ENCODE measurements at places on chromosomes 13 and 19.
A peak's percentile ranks its signal among the peaks of the same experiment; 100 is the strongest.

DNA sequence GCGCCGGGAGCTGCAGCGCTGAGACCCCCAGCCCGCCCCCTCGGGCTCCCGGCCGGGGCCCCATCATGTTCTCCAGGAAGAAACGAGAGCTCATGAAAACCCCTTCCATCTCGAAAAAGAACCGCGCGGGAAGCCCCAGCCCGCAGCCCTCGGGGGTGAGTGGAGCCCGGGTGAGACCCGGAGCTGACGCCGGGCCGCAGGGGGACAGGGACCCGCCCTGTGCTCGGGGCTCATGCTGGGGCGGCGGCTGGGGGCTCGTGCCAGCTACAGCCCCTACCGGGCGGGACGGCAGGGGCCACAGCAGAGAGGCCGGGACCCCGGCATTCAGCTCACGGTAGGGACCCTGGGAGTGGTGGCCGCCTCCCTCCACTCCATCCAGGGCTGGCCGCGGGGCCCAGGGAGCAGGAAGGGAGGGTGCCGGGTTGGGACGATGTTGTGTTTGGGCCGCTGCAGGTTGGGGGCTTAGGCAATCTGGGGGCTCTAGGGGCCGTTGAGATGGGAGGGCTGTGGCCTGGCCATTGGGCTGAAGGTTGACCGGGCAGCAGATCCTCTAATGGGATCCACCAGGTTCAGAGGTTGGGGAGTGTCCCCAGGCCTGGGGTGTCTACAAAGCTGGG, 482 bp downstream of the ARHGAP45 start:
- DNase-seq = no peak

DNA sequence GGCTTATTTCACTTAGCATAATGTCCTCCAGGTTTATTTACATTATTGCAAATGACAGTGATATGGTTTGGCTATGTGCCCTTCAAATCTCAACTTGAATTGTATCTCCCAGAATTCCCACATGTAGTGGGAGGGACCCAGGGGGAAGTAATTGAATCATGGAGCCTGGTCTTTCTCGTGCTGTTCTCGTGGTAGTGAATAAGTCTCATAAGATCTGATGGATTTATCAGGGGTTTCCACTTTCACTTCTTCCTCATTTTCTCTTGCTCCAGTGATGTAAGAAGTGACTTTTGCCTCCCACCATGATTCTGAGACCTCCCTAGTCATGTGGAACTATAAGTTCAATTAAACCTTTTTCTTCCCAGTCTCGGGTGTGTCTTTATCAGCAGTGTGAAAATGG, 109.6 kb downstream of the VWA8 start:
- DNase-seq = no peak

DNA sequence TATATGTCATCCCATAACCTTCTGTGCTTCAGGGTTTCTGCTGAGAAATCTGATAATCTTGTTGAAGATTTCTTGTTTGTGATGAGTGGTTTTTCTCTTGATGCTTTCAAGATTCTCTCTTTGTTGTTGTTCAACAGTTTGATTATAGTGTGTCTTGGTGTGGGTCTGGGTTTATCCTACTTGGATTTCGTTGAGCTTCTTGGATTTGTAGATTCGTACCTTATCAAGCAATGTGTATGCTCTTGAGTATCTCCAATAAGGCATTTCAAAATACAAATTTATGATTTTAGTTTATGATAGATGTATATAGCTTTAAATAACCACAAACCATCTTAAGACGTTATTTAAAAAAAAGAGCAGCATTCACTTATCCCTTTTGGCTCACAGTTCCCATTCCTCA, 57.5 kb downstream of the URI1 start:
- DNase-seq = no peak

DNA sequence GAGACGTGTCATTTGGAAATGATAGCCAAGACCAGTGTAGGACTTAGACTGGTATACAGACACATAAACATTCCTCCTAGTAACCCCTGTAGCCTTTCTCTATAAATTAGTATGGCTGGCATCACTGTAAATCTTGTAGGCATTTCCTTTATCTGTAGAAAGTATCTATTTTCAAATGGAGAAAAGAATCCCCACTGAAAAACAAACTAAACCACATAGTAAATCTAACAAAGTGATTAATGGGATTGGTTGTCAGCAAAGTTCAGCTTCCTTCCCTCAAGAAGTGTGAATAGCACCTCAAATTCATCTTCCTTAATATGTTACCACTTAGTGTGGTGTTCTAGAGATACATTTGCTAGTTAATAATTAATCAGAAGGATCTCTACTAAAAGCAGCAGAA, 119.4 kb upstream of the NBEA start:
- no peak for DNase-seq

DNA sequence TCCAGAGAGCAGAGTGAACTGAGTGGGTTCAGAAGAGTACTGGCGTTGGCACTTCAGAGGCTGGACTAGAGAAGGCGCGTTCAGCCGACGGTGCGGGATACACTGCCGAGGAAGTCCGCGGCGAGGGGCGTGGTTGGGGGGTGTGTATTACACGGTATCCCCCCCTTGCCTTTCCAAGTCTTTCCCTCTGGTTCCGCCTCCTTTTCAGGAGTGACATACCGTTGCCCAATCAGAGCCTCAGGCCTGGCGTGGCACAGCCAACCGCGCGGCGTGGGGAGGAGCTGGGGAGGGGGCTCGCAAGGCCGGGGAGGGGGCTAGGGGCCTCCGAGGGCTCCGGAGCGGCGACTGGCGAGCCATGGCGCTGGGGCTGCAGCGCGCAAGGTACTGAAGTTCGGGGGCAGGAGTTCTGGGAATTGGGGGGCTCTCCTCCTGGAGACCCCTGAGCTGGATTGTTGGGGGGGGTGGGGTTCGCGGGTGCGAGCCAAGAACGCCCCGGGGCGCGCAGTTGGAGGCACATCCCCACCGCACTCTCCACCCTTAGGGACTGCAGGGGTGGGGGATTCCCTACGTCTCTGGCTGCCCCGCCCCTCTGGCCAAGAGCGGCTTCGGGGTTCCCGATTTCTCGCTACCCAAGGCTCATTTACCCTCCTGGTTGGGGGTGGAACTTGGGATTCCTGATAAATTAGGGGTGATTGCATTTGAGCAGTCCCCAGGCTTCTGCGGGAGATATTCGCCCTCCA, at the start of gene HIF3A:
Gene HIF3A, plus strand, starts transcription at position 321 of the 740 bp plus-strand sequence. Its CDS starts 35 bp downstream, at position 356.
- no peak for DNase-seq

- DNase-seq = no peak
These were observed 3.5 kb upstream of the SPACA4 start for GRCh38 chr19:48603001-48603400.

DNA sequence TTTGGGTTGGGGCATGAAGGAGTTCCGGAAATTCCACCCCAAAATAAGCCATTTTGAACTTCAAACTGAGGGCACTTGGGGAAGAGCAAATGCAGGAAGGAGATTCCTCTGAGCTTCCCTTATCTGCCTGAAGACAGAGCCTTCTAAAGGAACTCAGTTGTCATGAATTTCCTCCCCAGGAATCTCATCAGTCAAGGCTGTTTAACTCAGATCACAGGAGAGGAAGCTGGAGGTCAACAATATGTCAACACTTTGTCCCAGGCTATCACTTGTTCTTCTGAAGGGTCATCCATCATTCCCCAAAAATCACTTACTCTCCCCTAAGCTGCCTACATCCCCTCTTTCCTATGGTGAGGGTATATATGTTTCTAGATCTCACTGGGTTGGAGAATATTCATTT, 26.0 kb upstream of the CHST8 start:
- DNase-seq = no peak

DNA sequence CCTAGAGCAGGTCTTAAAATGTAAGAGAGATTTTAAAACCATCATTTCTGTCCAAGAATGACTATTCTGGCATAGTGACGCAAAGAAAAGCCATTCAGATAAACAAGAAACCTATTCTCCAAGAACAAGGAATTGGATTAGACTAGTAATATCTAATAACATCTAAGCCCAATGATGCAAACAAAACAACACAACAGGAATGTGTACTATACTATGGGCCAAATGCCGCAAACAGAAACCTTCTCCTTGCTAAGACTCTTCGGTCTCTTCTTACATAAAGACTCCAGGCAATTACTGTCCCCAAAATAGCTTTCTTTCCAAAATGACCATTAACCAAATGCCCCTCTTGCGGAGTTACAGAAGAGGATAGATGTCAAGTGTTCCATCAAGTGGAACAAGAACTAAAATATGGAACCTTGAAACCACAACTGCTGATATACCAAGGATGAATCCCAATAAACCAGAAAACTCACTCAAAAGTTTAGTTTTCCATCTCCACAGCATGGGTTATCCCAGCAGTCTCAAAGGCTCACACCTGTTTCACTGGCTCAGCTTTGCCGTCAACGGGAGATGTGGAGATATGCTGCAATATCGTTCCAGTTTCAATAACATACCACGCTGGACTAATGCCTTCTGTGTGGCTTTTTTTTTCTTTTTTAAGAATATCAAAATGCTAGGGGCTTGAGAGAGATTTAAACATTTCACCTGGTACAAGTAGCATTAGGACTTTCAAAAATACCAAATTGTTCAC, 76.2 kb downstream of the FOXO1 start:
- DNase-seq = no peak

GRCh38 chr19:34841780-34842179, 68.8 kb upstream of the ZNF599 start:
- DNase-seq = no peak

DNA sequence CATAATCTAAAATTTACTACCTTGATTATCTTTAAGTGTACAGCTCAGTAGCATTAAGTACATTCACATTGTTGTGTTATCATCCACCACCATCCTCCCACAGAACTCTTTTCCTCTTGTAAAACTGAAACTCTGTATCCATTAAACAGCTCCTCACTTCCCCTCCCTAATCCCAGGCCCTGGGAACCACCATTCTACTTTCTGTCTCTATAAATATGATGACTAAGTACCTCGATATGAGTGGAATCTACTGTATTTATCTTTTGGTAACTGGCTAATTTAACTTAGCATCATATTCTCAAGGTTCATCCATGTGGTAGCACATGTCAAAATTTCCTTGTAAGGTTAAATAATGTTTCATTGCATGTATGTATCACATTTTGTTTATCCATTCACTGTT, 49.0 kb upstream of the POMP start:
- DNase-seq = no peak

DNA sequence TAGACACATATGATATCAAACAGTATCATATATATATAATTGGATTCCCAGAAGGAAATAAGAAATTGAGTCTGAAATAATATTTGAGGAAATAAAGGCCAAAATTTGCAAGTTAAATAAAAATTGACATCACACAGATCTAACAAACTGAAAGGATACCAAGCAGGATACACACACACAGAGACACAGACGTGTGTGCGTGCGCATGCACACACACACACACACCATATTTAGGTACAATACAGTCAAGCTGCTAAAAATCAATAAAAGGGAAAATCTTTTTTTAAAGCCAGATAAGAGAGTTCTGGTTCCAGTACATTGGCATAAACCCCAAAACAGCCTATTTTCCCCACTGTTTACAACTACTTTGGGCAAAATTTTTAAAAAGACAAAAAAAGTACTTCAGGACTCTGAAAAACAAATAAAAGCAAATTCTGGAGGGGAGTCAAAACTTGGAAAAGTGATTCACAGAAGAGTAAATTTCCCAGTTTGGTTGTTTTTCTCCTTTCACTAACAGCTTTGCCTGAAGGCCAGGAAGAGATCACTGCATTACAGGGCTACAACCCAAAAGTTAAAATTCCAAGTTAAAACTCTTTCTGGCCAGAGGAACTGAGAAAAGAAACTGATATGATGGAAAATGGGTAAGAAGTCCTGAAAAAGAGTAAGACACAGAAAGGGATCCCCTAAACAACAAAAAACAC, 16.2 kb downstream of the MYCBP2 start:
- DNase-seq = no peak

- peak; percentile 90 for DNase-seq
These were observed 62.9 kb downstream of the NHLRC3 start for GRCh38 chr13:39100996-39101738.

- no peak for DNase-seq
These were observed 209.7 kb downstream of the SPRY2 start for GRCh38 chr13:80131204-80131603.

- no peak for DNase-seq
These were observed 83.2 kb downstream of the RUBCNL start for GRCh38 chr13:46303742-46304385.

DNA sequence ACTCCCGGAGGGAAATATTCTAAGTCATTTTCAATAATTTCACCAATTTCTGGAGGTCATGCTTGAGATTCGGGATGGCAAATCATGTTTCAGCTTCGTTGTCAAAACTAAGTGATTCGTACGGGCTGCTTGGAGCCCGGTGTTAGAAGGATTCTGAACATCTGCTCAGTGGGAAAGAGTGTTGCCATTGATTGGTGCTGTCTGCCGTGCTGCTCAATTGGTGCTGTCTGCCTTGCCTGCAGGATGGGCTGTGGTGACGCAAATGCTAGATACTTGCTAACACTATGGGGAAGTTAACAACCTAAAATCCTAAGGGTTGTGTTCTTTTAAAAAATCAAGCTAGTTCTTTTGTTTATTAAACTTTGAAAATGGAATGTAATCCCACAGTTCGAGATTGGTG, 17.3 kb upstream of the CACNG8 start:
- no peak for DNase-seq

GRCh38 chr13:105165449-105166125, 1369.9 kb downstream of the EFNB2 start:
- DNase-seq = no peak

- no peak for DNase-seq
These were observed 17.8 kb upstream of the ZNF730 start for GRCh38 chr19:23098988-23099387.

- DNase-seq = no peak
These were observed 13.6 kb downstream of the COMP start for GRCh38 chr19:18777301-18778075.

GRCh38 chr13:40453351-40454021, 213.0 kb downstream of the FOXO1 start:
- no peak for DNase-seq

DNA sequence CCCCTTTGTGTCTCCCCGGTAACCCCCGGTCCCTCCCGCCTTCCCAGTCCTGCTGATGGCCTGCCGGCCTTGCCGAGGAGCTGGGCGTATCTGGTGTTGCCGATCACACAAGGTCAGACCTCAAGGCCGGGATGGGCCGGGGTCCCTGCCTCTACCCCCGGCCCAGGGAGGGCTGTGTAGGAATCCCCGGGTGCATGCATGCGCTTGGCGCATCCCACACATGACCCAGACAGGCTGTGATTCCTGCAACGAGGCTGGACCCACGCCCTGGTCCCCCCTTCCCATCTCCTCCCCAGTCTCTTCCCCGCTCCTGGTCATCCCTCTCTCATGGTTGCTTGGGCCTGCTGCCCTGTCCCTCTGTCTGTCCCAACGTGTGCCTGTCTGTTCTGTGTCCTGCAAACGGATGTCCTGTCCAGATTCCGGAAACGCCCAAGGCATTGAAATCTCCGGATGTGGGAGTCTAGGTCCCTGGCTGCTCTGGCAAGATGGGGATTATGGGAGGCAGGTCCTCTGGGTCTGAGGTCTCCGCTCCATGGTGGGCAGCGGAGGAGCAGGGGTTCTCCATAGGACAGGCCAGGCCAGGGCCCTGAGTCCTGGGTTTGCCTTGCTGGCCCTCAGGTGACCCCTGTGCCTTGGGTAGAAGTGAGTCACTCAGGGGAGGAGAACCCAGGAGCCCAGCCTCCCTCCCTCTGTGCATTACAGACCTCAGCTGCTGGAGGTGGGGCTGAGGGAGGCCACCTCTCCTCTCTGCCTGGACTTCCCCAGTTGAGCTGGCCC, 1.6 kb downstream of the PKN1 start:
- DNase-seq = no peak

- no peak for DNase-seq
These were observed 14.9 kb downstream of the PLA2G4C start for GRCh38 chr19:48095612-48096175.

- DNase-seq = no peak
These were observed 183.1 kb downstream of the KATNAL1 start for GRCh38 chr13:30124131-30124768.

- no peak for DNase-seq
These were observed 46.9 kb downstream of the KLF2 start for GRCh38 chr19:16371540-16371986.

Measured in DMS 273 treated with DMSO at 0.1 percent for 48 hours (cell line).